ENCODE measurements at places on chromosomes 12 and 14.

- DNase-seq = no peak
Measured at GRCh38 chr12:23222801-23223200, 597.8 kb downstream of the ETNK1 start.

GRCh38 chr14:26255213-26255612, 342.6 kb downstream of the NOVA1 start:
- DNase-seq = no peak

- no peak for DNase-seq
Measured at GRCh38 chr12:89234324-89235114, 117.8 kb downstream of the DUSP6 start.

DNA sequence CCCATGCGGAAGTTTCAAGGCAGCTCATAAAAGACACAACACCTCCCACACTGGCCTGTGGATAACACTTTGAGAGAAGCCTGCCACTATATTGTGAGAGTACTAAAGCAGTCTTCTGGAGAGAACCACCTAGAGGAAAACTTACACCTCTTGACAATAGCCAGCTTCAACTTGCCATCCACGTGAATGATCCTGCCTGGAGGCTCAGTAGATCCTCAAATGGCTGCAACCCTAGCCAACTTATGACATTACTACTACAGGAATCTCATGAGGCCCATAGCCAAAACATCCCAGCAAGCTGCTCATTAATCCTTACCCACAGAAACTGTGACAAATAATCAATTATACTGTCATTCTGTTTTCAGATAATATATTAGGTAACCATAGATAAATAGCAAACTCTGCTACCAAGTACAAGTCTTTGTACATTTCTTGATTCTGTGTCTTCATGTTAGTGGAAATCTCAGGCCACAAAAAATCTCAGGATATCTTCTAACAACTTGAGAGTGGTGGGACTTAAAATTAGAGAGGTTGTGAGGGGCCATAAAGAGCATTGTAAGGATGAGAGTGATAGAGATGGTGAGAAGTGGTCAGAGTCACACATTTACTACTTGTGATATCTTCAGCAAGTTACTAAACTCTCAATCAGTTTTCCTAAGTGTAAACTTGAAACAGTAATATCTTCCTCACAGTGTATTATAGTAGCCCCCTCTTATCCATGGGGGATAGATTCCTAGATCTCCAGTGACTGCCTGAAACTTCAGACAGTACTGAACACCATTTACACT, 368.0 kb downstream of the C12orf50 start:
- no peak for DNase-seq

- DNase-seq = no peak
Measured at GRCh38 chr12:123645878-123646277, 12.2 kb downstream of the GTF2H3 start.

GRCh38 chr12:95342008-95342407, 124.4 kb downstream of the VEZT start:
- DNase-seq = no peak

GRCh38 chr12:42410340-42410739, 84.4 kb downstream of the PPHLN1 start:
- DNase-seq = no peak

GRCh38 chr12:52013626-52014310, 7.0 kb downstream of the TAMALIN start:
- no peak for DNase-seq

DNA sequence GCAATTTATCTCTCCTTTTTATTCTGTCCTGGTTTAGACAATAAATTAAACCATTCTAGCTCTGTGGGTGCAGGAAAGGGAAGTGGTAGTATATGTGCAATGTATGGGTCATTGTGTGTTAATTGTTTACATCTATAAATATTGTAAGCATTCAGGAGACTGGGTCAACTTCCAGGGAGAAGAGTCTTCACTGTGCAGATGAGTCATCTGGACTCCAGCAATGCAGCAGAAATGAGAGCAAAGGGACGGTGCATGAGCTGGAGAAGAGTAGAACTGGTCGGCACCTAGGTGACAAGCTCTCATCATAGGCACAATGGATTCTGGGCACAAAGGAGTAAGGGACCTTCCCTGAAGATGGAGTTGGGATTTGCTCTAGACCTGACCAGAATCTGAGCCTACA, 211.1 kb upstream of the DAAM1 start:
- DNase-seq = no peak

- DNase-seq = no peak
Measured at GRCh38 chr14:103763730-103764488, 48.3 kb downstream of the ZFYVE21 start.

- no peak for DNase-seq
Measured at GRCh38 chr14:80475074-80475473, 263.8 kb upstream of the DIO2 start.

GRCh38 chr14:64681796-64682710, 22.2 kb upstream of the PLEKHG3 start:
- DNase-seq = no peak

Measured in stimulated activated naive CD4-positive, alpha-beta T cell (primary cell).